Left ventricle myocardium inferior (tissue), 1 donor: ENCODE measurements at places on chromosomes 16 and 17.
A peak's percentile ranks its signal among the peaks of the same experiment; 100 is the strongest.

DNA sequence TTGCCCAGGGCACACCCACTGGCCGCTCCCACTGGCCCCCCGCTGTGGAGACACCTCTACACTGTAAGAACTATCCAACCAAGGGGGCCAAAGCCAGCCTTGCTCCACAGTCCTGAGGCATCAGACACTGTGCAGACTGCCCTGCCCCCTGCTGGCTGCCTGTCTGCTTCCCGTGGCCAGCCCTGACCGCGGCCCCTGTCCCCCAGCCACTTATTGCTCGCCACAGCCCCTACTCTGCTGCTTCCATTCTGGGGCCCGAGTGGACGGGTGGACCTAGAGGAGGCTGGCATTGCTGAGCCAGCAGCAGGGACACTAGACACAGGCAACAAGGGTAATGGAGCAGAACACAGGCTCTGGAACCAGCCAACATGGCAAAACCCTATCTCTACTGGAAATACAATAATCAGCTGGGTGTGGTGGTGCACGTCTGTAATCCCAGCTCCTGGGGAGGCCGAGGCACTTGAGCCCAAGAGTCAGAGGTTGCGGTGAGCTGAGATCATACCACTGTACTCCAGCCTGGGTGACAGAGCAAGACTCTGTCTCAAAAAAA is 19.7 kb upstream of the LRRC37A3 start:
- DNase-seq, result peak; percentile 39

- no peak for DNase-seq
These were observed 19.9 kb downstream of the DCAKD start for GRCh38 chr17:45031231-45032173.

DNA sequence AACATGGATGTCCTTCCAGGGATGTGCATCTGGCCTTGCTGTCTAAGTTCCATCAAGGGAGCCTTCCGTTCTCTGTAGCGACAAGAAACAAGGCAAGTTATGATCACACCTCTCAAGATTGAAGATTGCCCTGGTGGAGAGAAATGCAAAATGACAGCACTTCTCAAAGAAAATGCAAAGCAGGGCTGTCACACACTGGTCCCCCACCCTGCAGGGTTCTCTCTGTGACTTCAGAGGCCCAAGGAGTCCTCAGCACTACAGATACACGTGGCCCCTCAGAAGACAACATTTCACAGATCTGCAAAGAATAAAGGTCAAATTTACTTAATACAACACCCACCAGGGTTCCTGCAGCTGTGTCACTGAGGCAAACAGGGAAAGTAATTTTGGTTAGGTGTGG is 60.7 kb upstream of the TEX2 start:
- no peak for DNase-seq

DNA sequence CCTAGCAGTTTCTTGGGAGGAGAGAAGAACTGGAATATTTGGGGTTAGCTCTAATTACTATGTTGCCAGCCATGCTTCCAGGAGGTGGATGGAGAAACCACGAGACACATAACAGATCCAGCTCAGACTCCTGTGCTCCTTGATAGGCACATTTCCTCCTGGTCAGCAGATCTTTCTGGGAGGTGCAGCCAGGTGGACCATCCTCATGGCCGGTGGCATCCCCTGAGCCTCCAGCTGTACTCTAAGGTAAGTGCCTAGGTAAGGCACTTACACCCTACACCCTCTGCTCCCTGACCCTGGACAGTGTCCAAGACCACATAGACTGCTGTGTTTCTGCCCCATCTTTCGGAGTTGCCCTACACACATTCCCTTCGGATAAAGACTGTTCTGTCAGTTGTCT is 27.1 kb upstream of the N4BP1 start:
- DNase-seq, result no peak

- no peak for DNase-seq
These were observed 38.5 kb upstream of the NKD1 start for GRCh38 chr16:50509521-50510341.

GRCh38 chr16:57481421-57481820 is 4.9 kb downstream of the DOK4 start:
- no peak for DNase-seq

DNA sequence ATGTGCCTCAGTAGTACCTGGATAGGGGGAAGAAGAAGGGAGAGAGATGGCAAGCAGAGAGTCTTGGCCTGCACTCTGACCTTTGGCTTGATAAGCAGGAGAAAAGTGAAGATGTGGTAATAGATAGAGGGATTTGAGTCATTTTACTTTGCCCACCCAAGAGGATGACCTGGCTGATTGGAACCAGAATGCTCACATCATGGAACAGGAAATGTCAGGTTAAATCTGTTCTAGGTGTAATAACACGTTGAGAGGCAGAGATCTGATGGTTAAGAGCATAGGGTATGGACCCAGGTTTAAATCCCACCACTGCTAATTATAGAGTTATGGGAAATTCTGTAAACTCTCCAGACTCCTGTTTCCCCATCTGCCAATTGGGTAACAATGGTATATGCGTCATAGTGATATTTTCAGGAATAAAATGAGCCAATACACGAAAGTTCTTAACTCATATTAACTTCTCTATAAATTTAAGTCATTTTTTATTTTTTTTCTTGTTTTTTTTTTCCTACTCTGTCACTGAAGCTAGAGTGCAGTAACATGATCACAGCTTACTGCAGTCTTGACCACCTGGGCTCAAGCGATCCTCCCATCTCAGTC is 8.1 kb upstream of the CCL18 start:
- no peak for DNase-seq

- DNase-seq, result peak; percentile 51
These were observed 126.0 kb upstream of the CIBAR2 start for GRCh38 chr16:85238233-85238647.

- no peak for DNase-seq
These were observed 43.6 kb upstream of the PEMT start for GRCh38 chr17:17635126-17635525.

DNA sequence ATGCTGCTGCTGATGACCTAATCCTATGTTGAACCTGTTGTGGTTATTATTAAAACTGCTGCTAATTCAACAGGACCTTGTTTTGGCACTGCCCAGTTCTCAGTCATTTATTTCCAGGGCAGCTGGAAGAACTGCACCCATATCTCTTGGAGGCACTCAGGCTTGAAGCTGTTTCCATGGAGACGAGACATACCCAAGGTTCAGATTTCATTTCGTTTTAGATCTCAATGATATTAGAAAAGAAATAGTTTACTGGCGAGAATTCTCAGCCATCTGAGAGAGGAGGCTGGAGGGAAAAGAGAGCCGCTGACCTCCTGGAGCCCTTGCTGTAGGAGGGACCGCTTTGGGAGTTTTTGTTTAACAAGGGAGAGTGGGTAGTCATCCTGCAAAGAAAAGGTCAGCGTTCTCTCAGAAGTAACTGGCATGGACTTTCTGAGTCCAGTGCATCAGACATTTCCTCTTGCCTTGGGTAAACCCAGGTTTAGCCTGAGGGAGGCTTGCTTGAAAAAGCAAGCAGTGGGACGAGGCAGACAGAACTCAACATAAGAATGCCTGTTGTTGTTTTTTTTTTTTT is 75.4 kb downstream of the YPEL2 start:
- no peak for DNase-seq

DNA sequence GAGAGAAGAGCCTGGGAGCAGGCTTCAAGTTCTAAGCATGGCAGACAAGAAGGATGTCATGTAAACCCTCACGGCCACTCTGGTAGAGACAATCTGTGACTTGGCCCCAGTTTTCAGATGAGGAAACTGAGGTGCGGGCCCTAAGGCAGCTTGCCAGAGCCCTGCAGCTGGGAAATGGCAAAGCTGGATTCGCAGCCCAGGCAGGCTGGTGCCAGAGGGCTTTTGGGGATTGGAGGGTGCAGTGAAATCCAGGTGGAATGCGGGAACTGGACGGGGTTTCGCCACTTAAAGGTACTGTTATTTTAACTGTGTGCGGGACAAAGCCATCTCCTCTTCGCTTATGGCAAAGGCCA is 477 bp upstream of the OSGIN1 start:
- DNase-seq, result no peak

GRCh38 chr16:5693426-5693825 is 595.8 kb upstream of the EEF2KMT start:
- no peak for DNase-seq
